ENCODE measurements at places on chromosomes 2 and 18. TPM values are rescaled to one million over a fixed set of nuclear protein-coding genes. Genes with fewer than 3 reads are reported as not detected.

PLGLB1 gene
- total RNA-seq: 2.6 TPM

PSMA8 gene
- not detected for total RNA-seq

CAVIN2 gene
- total RNA-seq: 73.6 TPM

RNF25 gene
- 19.3 TPM for total RNA-seq

C2orf15 gene
- 4.0 TPM for total RNA-seq

DNA sequence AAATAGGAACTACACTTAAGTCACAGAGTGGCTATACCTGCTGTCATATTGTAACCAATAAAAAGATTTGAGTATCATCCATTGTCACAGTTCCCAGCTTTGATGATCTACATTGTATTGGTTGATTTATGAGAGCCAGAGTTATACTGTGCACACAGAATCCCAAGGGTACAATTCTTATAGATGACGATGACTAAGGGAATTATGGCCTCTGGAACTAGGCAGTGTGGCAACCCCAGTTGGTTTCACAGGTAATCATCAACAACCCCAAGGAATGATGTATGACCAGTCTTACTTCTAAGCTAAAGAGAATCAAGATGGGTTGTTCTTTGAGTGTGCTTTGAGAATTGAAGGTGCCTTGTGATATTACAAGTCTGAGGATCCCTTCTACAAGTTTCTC lies 217.3 kb downstream of the ETAA1 start:
- no peak overlapping the region for H3K4me3 ChIP-seq
- H3K4me1 ChIP-seq: no peaks in the 10 kb centered on the region
- H3K36me3 ChIP-seq: no peaks in the 10 kb centered on the region

GRCh38 chr2:215352602-215353001 lies 40.7 kb downstream of the ATIC start:
- H3K27ac ChIP-seq: no peak overlapping the region
- DNase-seq: no peak
- H3K4me3 ChIP-seq: no peak overlapping the region

DNA sequence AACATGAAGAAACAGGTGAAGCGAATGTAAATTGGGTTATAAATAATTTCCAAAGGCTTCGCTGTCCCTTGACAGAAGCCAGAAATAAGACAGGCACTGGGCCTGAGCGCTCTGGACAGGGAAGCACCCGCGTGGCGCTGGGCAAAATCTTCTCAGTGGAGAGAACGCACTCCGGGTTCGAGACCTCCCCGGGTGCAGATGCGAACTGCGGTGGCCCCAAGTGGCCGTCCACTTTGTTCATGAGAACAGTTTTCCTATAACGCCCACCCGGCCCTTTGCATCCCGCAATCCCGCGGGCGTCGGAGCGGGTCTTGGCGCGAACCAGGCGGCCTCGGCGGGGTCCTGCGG lies 651 bp upstream of the DPYSL5 start:
- no peak for DNase-seq
- H3K27me3 ChIP-seq: peaks cover 72% of the 10 kb centered on the region

DNA sequence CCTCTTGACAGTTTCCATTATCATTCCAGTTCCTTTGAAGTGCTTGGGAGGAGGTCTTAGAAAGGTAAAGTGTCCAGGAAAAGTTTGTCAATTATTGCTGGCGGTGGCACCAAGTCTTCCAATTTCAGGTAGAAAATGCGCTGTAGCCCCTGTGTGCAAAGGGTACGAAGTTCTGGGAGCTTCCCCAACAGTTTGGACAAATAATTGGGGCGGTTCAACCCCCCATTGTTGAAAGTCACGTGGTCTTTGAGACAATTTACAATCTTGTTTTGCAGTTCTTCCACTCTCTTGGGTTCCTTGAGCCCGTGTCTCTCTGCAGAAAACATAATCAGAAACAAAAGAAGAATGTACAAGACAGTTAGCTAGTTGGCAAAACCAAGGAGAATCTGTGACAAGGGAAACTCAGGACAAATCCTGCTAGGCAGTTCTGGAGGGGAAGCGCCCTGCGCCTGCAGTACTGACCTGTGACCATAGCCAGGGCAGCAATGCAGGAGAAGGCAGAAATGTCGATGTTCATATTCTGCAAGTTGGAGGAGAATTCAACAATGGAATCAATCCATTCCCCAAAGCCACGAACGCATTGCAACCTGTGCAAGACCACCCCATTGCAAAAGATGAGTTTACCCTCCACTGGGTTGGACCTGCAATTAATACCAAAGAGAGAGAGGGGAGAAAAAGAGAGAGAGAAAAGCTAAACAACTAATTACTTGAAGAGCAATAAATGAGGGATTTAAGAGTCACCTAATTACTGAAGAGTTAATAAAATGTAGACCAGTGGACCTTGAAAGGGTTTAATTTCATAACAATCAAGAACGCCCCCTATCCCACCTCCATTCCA lies 6.6 kb downstream of the NR4A2 start:
- peaks cover 31% of the 10 kb centered on the region for H3K36me3 ChIP-seq
- peaks cover 47% of the 10 kb centered on the region for H3K27me3 ChIP-seq
- no peak for DNase-seq
- H3K4me3 ChIP-seq: no peak overlapping the region

- no peak overlapping the region for H3K4me3 ChIP-seq
- DNase-seq: no peak
- H3K27me3 ChIP-seq: no peaks in the 10 kb centered on the region
- no peak overlapping the region for H3K27ac ChIP-seq
Measured at GRCh38 chr2:45851576-45852304, 200.3 kb downstream of the PRKCE start.

Measured in left lung (tissue), 14 donors.